NCI-H2171 (cell line): ENCODE measurements at places on chromosomes 4 and X.

DNA sequence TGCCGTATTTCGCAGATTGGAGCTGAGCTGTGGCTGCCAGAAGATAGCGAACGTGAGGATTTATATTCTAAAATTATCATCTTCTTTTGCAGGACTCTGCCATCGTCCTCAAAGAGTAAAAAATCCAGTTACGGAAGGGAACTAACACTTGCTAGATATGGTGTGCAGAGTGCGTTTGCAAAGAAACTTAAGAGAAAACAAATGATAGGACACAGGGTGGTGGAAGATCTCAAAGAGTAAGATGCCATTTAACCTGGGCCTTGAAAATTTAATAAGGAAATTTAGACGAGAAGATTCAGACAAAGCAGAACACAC is 566 bp downstream of the LARP7 start:
- no peak for DNase-seq

DNA sequence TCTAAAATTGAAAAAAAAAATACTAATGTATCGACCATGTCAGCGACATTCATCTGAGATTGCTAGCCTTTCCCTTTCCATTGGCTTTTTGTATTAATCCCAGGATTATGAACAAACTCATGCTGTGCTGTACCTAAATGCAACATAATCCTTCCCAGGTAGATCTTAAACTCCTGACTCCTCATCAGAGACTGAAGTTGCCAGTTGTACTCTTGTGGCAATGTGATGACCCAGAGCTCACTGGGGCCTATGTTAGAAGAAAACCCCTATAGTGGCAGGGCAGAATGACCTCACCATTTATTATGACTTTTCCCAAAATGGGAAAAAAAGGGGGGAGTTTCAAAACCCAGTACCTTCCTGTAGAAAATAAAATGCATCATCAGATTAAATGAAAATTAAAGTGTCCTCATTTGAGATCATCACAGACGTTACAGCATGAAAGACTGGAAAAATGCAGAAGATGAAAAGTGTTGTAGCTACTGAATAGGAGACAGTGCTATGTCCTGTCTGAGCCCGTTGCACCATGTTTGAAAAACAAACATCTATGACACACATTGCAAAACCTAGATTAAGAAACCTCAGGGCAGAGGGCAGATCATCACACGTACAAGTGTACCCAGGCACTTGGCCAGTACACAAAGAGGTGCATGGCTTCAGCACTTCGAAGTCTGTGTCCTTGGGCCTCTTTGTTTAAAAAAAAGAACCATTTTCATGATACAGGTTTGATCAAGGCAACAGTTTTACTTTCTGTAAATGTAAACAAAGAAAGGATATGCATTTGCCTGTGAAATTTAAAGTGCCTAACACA is 6.8 kb upstream of the ACSL4 start:
- DNase-seq: no peak

GRCh38 chrX:10169175-10169574 is 12.4 kb downstream of the CLCN4 start:
- DNase-seq: no peak

DNA sequence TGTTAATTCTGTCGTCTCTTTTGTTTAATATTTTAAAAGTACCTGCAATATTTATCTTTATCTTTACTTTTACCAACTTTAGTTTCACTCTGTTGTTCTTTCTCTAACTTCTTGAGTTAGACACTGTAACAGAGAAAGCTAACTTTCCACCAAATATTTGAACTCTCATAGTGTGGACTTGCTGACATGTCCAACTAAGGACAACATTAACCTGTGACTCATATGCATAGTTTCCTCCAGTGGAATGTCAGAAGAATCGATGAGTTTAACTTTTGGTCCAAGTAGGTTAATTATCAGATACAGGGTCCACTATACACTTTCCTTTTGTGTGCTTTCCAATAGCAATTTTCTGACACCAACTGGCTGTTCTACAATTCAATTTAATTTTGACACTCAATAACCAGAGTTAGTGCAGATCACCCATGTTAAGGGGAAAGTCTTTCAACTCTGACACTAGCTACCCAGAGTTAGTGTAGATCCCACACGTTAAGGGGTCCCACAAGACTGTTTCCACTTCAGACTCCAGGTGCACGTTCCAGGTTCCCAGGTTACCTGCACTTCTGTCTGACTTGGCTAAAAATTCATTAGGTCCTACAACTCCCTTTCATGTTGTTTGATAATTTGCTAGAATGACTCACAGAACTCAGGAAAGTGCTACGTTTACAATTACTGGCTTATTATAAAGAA is 559.0 kb upstream of the AMOT start:
- no peak for DNase-seq

DNA sequence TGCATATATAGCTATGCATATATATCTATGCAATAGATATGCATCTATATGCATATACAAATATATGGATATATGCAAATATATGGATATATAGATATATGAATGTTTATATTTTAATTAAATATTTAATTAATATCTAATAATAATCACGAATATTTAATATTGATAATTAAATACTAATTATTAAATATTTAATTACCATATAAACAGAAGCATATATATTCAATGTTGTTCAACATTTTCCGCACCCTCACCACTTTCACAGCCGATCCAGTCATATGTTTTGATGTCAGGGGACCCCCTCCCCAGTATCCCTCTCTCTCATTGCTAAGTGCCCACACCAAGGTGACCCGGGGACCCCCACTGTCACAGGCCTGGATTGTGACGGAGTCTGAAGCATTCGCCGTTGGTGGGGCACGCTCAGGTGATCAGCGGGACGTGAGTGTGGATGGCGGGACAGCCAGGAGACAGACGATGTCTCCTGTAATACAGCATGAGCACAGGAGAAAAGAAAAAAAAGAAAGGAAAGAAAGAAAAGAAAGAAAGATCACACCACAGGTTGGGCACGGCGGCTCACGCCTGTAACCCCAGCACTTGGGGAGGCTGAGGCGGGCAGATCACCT is 199.7 kb downstream of the CRLF2 start:
- no peak for DNase-seq
